Bronchial epithelial cell (primary cell): ENCODE measurements at places on chromosomes 5 and 9. TPM values are rescaled to one million over a fixed set of nuclear protein-coding genes. Genes with fewer than 3 reads are reported as not detected.

Gene PCDH12
- under 0.01 and 0.26 TPM in 2 replicates for total RNA-seq

Gene HIGD2A
- 20.8 and 22.7 TPM in 2 replicates for total RNA-seq

Gene PCDHB6
- total RNA-seq, result not detected in 2 replicates

Gene ADGRD2
- total RNA-seq, result 0.38 TPM in 1 of 2 replicates, not detected in the other

Gene CYLC2
- not detected in 2 replicates for total RNA-seq

Gene POMT1
- total RNA-seq, result 13.7 and 16.3 TPM in 2 replicates

Gene ECM2
- total RNA-seq, result 0.26 and 0.90 TPM in 2 replicates

Gene RNF38
- total RNA-seq, result 5.4 and 5.5 TPM in 2 replicates

Gene SLC23A1
- total RNA-seq, result not detected in 2 replicates

Gene CCDC192
- not detected in 2 replicates for total RNA-seq
